ENCODE measurements at places on chromosomes 3 and 15.

GRCh38 chr15:66756295-66756694 is 54.3 kb downstream of the SMAD6 start:
- DNase-seq = no peak

DNA sequence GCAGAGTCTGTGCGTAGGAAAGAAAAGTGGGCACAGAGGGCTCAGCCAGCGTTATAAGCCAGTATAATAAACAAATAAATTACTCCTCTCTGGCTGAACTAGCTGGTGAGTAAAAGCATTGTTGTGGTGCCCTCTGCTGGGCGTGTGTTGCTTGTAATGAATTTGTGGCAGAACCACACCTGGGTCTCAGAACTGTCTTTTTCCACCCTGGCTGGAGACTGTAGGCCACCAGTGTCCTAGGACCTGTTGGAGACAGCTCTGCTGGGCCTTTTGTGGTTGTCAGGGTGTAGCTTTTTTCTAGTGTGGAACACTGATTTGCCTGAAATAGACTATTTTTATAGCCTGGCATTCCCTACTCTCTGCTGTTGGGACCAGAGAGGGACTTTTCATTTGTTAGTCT is 130.5 kb upstream of the EIF1B start:
- peak; percentile 78 for DNase-seq

GRCh38 chr3:87997966-87998365 is 60.8 kb downstream of the CGGBP1 start:
- DNase-seq = no peak

DNA sequence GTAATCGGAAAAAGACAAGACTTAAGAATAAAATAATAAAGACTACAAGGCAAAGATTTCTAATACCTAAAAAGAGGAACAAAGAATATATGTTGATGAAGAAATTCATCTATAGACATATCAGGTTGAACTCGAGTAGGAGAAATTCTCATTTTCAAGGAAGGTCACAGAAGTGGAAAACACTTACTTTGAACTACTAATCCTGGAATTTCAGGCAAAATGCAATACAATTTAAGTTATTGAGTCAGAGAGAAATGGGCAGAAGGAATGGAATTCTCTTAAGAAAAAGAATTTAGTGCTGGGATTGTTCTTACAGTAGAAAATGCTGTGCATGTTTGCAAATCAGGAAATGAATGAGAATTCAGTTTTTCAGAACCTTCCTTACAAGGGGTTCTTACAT is 135.9 kb upstream of the TGFBR2 start:
- no peak for DNase-seq

DNA sequence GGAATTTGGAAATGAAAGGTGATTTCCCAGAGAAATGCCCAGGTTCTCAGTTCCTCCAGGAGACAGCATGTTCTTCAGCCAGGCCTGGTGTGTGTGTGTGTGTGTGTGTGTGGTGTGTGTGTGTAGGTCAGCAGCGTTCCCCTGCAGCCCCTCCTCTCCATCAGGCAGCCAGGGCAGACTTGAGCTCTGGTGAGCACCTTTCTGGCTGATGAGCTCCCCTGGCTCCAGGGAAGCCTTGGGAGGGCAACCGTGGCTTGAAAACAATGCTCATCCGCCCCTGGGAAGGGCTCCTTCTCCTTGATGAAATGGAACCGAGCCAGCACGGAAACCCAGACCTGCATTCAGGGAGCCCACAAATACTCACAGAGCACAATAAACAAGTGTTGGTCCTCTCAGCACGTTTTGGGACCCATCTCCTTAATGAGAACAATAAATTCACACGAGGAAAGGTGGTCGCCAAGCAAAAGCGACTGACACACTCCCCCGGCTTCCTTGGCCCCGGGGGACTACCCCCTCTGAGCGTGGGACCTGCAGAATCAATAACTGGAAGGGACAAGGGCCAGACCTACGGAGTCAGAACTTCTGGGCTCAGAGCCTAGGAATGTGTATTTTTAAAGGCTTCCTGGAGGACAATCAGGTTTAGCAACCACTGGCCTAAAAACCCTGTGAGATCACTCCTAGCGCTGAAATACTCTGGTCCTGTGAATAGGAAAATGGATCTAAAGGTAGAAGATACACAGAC is 38.6 kb upstream of the HES1 start:
- DNase-seq = no peak

- no peak for DNase-seq
Measured at GRCh38 chr15:81407718-81408117, 33.7 kb upstream of the TMC3 start.

- DNase-seq = no peak
Measured at GRCh38 chr3:148367756-148368155, 329.9 kb upstream of the AGTR1 start.

DNA sequence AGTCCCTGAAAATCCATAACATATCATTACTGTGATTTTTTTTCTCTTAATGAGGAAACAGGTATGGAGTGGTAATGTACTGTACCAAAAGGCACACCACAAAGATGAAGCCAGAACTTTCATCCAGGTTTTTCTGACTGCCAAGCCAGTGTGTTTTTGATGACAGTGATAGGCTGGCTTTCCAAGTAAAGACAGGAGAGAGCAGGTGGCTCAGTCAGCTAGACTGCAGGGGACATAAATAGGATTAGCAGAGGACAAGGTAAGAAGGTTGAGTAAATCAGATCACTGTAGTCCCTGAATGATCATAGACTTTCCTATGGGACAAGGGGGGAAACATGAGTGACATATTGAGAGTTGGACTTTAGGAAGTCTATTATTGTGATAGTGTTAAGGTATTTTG is 127.9 kb downstream of the GADL1 start:
- DNase-seq = no peak

GRCh38 chr15:52556524-52557273 is 12.1 kb downstream of the ARPP19 start:
- no peak for DNase-seq

GRCh38 chr3:120688121-120688520 is 6.1 kb upstream of the HGD start:
- DNase-seq = no peak

DNA sequence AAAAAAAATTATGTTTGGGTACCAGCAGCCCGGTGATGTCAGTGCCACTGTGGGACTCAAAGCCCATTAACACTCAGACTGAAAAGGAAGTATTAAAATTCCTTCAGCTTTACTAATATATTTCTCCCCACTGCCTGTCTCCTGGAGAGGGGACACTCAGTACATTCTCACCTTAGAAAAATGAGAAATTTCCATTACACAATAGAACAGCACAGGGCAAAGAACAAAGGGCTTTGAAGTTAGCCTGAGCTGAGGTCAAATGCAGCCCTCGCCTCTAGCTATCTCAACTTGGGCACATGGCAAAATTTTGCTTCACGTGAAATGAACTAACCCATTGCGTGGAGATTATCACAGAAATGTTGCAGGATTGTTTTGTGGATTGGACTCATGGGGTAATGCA is 80.8 kb downstream of the RARB start:
- DNase-seq = no peak

GRCh38 chr3:118001380-118001779 is 1033.3 kb downstream of the IGSF11 start:
- no peak for DNase-seq

DNA sequence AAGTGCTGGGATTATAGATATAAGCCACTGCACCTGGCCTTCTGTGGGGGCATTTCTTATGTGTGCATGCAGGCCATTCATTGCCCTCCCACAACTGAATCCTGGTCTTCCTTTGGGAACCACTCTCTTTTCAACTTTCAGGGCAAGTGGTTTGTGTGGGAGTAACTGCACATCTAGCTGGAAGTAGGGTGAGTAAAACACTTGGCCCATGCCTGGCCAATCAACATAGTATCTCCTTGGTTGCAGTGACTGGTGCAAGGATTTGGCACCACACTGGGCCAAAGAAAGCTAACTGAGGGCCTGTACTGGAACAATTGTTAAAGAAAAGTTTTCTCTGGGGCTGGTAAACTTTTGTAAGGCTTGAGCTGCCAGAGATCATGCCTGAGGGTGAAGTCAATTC is 189.2 kb upstream of the FEZF2 start:
- no peak for DNase-seq

DNA sequence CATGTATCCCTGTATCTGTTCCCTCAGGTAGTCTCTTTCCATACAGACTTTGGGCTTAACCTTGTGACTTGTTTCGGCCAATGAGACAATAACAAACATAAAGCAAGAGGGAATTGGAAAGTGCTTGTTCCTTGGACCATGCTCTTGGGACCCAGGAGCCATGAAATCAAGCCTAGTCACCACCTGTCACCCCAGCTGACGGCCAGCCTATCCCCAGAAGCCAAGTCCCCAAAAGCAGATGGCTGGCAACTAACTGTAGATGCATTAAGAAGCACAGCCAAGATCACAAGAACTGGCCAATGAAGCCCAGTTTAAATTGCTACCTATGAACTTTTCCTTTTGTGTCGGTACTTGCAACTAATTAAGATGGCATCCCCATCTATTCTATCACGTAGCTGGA is 822.0 kb downstream of the CADM2 start:
- DNase-seq = no peak

GRCh38 chr3:113275583-113275928 is 64.2 kb downstream of the BOC start:
- no peak for DNase-seq

- DNase-seq = no peak
Measured at GRCh38 chr3:175868626-175869025, 1009.5 kb downstream of the NAALADL2 start.

- no peak for DNase-seq
Measured at GRCh38 chr15:64855205-64855975, 13.7 kb downstream of the PLEKHO2 start.

GRCh38 chr3:182803596-182803995 is 10.3 kb downstream of the ATP11B start:
- no peak for DNase-seq

GRCh38 chr3:64224826-64225610 is at the start of gene PRICKLE2:
Gene PRICKLE2, minus strand, starts transcription at chr3:64225466. Its CDS starts 26,539 bp downstream, at chr3:64198927.
- DNase-seq = no peak

GRCh38 chr15:73927476-73928240 is 1.4 kb downstream of the LOXL1 start:
- DNase-seq = peak; percentile 82

GRCh38 chr3:128620268-128620691 is 30.3 kb downstream of the RPN1 start:
- peak; percentile 56 for DNase-seq

GRCh38 chr15:70501849-70502248 is 261.5 kb downstream of the UACA start:
- no peak for DNase-seq

GRCh38 chr3:117801912-117802239 is 1092.3 kb downstream of the TUSC7 start:
- DNase-seq = no peak

DNA sequence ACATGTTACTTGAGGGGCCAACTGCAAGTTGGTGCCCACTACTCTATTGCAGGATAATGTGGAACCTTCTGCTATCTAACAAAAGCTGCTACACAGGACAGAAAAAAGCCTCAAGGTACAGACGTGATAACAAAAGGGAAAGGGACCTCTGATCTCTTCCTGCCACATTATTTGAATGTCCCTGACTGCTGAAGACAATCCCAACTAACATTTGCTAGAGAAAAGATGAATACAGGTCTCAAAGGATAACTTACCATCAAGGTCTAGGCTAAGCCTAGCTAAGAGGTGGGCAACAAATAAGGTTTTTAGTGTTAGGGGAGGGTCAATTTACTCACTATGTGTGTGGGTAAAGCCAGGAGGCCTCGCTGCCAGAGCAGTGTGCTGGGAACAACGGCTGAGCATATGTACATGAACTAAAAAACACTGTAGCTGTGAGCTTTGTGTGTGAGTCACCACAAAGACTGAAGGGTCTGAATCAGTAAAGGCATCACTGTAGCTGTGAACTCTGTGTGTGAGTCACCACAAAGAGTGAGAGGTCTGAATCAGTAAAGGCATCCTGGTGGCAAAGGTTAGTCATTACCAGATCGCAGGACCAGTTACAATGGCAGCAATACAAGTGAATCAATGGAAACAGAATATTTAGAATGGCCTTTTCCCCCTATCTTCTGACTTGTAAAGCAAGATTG is 111.7 kb downstream of the LMLN start:
- DNase-seq = peak; percentile 59

DNA sequence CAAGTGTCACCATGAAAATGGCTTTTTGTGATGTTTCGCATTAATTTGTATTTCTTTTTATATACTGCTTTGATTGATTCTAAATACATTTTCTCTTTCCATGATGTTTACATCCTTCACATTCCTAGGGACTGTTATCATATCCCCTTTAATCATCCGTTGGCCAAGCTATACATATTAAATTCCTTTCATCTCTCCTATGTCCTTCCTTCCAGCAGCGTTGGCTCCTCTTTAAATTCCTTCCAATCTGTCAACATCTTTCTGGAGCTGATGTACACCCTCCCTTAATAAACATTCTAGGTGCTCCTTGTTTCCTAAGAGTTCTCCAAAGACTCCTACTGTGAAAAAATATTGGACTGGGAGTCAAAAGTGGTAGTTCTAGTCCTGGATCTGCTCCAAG is 87.8 kb downstream of the IGF2BP2 start:
- no peak for DNase-seq

DNA sequence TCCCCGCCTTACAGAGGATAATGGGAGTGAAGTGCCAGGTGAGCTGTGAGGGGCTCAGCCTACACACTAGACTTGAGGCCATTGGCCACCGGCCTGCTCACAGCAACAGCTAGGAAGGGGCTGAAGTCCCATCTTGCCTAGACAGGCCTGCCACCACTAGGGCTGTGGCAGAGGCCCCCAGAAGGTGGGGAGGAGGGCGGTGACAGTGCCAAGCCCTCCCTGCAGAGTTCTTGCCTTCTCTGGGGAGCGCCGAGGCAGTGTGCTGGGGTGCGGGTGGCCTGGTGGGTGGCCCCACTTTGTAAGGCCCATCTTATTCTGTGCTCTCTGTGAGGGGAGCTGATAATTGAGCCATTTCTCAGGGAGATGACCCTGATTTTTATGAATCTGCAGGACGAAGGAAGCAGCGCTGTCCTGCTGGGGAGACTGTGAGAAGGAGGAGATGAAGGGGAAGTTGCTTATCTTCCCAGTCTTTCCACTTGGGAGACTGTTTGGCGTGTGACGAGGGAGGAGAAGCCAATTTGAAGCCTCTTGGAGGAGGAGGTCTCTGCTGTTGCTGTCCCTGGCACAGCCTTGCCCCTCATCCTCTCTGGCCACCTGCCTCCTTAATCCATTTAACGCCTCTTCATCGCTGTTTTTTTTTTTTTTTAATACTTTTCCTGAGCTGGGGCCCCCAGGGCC is 104.3 kb downstream of the LINGO1 start:
- no peak for DNase-seq

GRCh38 chr3:124584552-124585391 is 145.5 kb upstream of the UMPS start:
- DNase-seq = peak; percentile 57

Data from stimulated activated CD8-positive, alpha-beta memory T cell treated with anti-CD3 and anti-CD28 coated beads, Interleukin-4, amount 100 ng/mL, for 48 hours (primary cell).